ENCODE measurements at places on chromosomes 4 and X.

DNA sequence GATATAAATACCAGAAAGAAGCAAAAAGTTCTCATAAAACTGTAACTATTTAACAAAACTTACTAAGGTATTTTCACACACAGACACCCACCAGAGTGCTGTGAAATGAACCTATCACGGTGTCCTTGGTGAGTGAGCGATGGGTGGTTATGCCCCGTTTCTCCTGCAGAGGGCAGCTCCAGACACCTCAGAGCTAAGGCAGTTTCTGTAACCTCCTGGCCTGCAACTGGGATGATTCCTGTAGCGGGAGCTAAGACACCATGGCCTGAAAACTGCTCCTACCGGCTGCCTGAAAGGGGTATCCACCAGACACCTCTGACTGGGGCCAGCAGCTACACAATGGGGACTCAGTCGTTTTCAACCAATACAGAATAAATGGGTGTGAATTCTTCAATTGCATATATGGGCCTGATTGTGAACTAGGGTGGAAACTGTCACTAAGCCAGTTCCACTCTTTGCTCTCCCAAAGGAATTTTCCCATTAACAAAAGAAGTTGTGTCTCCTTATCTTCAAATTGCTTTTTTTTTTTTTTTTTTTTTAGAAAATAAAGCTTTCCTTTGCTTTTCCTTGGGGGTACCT lies 2375.8 kb upstream of the TENM3 start:
- no peaks in the 10 kb centered on the region for H3K36me3 ChIP-seq
- no peak overlapping the region for H3K4me3 ChIP-seq
- peak; percentile 35 for DNase-seq
- no peaks in the 10 kb centered on the region for H3K4me1 ChIP-seq

GRCh38 chr4:184748251-184748652 lies 14.4 kb upstream of the CENPU start:
- no peaks in the 10 kb centered on the region for H3K4me1 ChIP-seq
- H3K36me3 ChIP-seq: no peaks in the 10 kb centered on the region
- no peak overlapping the region for H3K4me3 ChIP-seq
- no peak for DNase-seq
- no peaks in the 10 kb centered on the region for H3K27me3 ChIP-seq
- no peak overlapping the region for H3K27ac ChIP-seq

DNA sequence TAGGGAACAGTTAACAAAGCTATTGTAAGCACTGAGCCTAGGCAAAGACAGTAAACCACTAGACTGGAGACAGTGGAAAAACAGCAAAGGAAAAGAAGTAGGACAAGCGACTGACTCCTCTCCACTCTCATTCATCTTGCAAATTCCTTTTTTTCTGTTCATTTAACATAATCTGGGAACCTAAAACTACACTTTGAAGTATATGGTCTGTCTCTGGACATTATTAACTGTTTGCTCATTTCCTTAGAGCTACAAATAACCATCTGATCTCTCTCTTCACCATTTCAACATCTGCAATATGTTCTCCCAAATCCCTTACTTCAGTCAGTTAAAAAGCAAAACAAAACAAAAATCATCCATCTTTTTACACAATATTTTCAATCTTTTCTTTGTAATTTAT lies 642 bp downstream of the HMGN5 start:
- peaks cover 2% of the 10 kb centered on the region for H3K4me1 ChIP-seq
- peak overlapping the region; percentile 85 for H3K4me3 ChIP-seq
- H3K36me3 ChIP-seq: no peaks in the 10 kb centered on the region
- H3K27me3 ChIP-seq: no peaks in the 10 kb centered on the region
- no peak for DNase-seq
- H3K27ac ChIP-seq: peak overlapping the region; percentile 96

GRCh38 chrX:4320436-4320947 lies 607.0 kb upstream of the PRKX start:
- H3K4me3 ChIP-seq: no peak overlapping the region
- no peaks in the 10 kb centered on the region for H3K36me3 ChIP-seq
- H3K27ac ChIP-seq: no peak overlapping the region
- H3K27me3 ChIP-seq: no peaks in the 10 kb centered on the region
- DNase-seq: no peak

GRCh38 chr4:62130230-62130629 lies 930.1 kb downstream of the ADGRL3 start:
- DNase-seq: no peak
- H3K36me3 ChIP-seq: no peaks in the 10 kb centered on the region
- no peaks in the 10 kb centered on the region for H3K27me3 ChIP-seq
- no peak overlapping the region for H3K27ac ChIP-seq
- H3K4me3 ChIP-seq: no peak overlapping the region

DNA sequence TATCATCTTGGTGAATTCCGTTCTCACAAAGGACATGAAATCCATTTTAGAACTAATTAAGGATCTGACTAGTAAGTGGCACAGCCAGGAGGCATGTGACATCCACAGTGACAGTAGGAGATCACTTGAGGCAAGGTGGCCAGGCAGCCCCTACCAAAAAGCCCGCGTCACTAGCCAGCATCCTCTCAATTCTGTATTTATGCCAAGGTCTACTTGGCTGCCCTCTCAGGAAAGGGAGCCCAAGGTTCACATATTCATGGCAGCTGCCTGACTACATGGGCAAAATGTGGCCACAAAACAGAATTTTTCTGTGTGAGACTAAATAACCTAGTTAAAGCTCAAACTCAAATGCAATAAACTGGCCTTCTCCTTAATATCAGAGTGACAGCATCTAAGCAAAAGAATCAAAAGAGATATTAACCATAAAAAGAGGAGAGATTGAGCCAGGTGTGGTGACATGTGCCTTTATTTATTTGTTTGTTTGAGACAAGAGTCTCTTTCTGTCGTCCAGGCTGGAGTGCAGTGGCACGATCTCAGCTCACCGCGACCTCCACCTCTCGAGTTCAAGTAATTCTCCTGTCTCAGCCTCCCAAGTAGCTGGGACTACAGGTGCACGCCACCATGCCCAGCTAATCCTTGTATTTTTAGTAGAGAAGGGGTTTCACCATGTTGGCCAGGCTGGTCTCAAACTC lies 51.5 kb downstream of the SLC9A7 start:
- no peaks in the 10 kb centered on the region for H3K27me3 ChIP-seq
- no peak overlapping the region for H3K27ac ChIP-seq
- H3K4me1 ChIP-seq: peaks cover 20% of the 10 kb centered on the region
- no peaks in the 10 kb centered on the region for H3K36me3 ChIP-seq
- DNase-seq: no peak

GRCh38 chr4:113773014-113773413 lies 11.5 kb upstream of the CAMK2D start:
- no peaks in the 10 kb centered on the region for H3K4me1 ChIP-seq
- H3K4me3 ChIP-seq: no peak overlapping the region
- DNase-seq: no peak
- no peaks in the 10 kb centered on the region for H3K27me3 ChIP-seq
- no peak overlapping the region for H3K27ac ChIP-seq

GRCh38 chr4:141037446-141037845 lies 95.8 kb downstream of the RNF150 start:
- H3K27ac ChIP-seq: no peak overlapping the region

- no peak overlapping the region for H3K27ac ChIP-seq
- no peaks in the 10 kb centered on the region for H3K4me1 ChIP-seq
- no peak for DNase-seq
- H3K36me3 ChIP-seq: no peaks in the 10 kb centered on the region
- no peak overlapping the region for H3K4me3 ChIP-seq
Measured at GRCh38 chr4:99714179-99714578, 56.6 kb upstream of the C4orf54 start.

DNA sequence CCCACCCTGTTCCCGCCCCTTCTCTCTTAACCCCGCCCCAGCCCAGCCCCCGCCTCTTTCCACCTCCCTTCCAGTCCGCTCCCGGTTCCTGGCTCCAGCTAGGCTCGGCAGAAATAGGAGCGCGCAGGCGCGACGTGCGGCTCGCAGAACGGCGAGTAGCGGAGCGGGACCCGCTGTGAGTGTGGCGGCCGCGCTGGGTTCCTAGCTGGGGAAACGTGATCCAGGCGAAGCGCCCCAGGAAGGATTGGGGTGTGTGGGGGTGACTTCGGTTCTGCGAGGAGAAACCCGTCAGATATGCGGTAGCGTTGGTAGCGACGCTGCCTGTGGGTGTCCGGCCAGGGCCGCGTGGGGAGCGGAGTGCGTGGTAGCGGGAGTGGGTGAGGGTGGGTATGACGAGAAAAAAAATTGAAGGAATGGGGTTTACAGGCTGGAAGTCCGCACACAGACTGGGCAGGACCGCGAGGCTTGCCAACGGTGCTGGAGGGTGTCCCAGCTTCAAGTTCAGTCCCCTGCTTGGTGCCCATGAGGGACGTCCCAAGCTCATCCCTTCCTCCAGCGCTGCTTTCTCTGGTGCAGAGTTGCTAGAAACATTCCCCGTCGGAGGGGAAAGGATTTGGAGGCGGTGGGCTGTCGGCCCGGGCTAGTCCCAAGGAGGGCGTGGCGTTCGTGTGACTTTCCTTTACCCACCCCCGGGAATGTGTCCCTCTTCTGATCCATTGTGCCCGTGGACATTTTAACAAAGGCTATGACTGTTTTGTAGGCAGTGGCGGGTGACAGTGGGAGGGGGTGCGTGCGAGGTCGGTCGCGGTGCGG lies at the start of gene PRRG1:
TSS of gene PRRG1 (plus strand) at position 144 of the 813 bp plus-strand sequence. CDS start 56,886 bp downstream, outside the sequence.
- DNase-seq: peak; percentile 7
- no peaks in the 10 kb centered on the region for H3K27me3 ChIP-seq
- H3K36me3 ChIP-seq: no peaks in the 10 kb centered on the region
- peak within 1 kb of the TSS; percentile 65 for H3K27ac ChIP-seq

DNA sequence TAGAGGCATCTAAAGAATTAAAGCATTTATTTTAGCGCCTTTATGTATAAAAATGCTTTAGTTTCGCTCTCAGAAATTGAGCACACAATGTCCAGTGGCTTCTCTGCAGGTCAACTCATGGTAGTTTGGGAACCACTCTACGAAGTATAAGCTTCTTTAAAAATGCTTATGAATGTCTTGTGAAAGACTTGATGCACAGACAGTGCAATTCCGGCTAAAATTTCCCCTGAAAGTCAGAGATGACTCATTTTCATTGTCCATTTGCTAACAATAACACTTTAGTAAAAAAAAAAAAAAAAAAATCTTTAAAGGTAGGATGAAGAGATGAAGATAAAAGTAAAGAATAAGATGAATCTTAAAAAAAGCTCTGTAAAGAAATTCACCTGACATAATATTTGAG lies 117.2 kb downstream of the PDHA2 start:
- no peaks in the 10 kb centered on the region for H3K27me3 ChIP-seq
- H3K36me3 ChIP-seq: no peaks in the 10 kb centered on the region
- DNase-seq: no peak
- no peak overlapping the region for H3K4me3 ChIP-seq
- H3K4me1 ChIP-seq: no peaks in the 10 kb centered on the region

DNA sequence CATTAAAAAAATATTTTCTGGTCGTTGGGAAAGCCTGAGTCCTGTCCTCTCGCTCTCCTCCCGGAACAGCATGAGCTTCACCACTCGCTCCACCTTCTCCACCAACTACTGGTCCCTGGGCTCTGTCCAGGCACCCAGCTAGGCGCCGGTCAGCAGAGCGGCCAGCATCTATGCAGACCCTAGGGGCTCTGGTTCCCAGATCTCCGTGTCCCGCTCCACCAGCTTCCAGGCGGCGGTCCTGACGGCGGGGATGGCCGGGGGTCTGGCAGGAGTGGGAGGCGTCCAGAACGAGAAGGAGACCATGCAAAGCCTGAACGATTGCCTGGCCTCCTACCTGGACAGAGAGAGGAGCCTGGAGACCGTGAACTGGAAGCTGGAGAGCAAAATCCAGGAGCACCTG lies 807.2 kb upstream of the NDST4 start:
- no peak overlapping the region for H3K27ac ChIP-seq
- H3K4me1 ChIP-seq: no peaks in the 10 kb centered on the region
- no peak for DNase-seq
- H3K36me3 ChIP-seq: no peaks in the 10 kb centered on the region
- H3K27me3 ChIP-seq: no peaks in the 10 kb centered on the region

- H3K4me1 ChIP-seq: no peaks in the 10 kb centered on the region
- H3K27ac ChIP-seq: no peak overlapping the region
- no peak overlapping the region for H3K4me3 ChIP-seq
- no peaks in the 10 kb centered on the region for H3K27me3 ChIP-seq
Measured at GRCh38 chr4:176357359-176358082, 37.8 kb downstream of the SPCS3 start.

- H3K27me3 ChIP-seq: no peaks in the 10 kb centered on the region
- DNase-seq: peak; percentile 5
- H3K36me3 ChIP-seq: no peaks in the 10 kb centered on the region
- H3K4me1 ChIP-seq: no peaks in the 10 kb centered on the region
- no peak overlapping the region for H3K4me3 ChIP-seq
Measured at GRCh38 chrX:86171366-86171765, 23.1 kb downstream of the DACH2 start.

DNA sequence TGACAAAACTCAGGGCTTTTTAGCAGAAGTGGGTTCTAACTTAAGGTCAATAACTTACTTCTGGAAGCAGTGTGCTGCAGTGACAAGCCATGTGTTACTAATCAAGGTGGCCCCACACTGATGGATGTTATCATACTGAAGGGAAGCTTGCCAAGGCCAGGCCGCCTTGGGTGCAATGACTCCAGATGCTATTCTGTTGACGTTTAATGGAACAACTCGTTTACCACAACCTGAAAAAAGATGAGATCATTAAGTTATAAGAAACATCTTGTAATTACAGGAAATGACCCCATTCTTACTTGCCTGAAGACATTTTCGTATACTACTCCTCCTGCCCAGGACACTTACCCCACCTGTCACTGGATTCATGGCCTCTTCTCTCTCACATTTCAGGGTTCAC lies 38.9 kb upstream of the TMPRSS11D start:
- no peaks in the 10 kb centered on the region for H3K4me1 ChIP-seq
- H3K27ac ChIP-seq: no peak overlapping the region
- no peak for DNase-seq
- H3K27me3 ChIP-seq: no peaks in the 10 kb centered on the region

DNA sequence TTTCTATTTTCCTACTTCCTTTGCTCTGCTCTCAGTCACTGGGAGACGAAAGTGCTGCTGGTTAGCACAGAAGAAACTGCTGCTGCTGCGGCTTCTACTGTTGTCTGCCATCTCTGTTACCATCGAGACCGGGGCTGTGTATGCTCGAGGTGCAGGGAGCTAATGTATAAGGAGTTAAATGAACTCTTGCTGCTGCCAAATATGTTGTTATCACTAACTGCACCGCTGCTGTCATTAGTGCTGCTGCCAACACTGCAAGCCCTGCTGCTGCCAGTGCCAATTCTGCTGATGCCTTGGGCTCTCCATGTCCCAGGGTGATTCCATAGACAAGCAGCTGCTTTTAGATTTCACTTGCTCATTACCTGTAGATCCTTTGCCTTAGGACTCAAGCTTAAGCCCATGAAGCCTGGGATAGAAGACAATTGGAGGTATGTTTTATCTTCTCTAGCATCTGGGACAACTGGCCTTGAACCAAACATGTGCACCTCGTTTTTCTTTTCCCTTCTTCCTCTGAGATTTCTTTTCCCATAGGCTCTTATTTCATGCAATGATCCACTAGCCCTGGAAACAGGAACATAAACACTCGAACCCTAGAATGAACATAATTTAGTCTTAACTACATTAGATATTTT lies 107.8 kb downstream of the CCSER1 start:
- no peak for DNase-seq
- no peak overlapping the region for H3K4me3 ChIP-seq
- no peaks in the 10 kb centered on the region for H3K36me3 ChIP-seq
- no peak overlapping the region for H3K27ac ChIP-seq
- H3K27me3 ChIP-seq: no peaks in the 10 kb centered on the region

GRCh38 chr4:36027203-36027602 lies 217.1 kb downstream of the ARAP2 start:
- no peak for DNase-seq
- H3K27ac ChIP-seq: no peak overlapping the region
- H3K4me3 ChIP-seq: no peak overlapping the region
- H3K27me3 ChIP-seq: no peaks in the 10 kb centered on the region
- H3K4me1 ChIP-seq: no peaks in the 10 kb centered on the region
- H3K36me3 ChIP-seq: no peaks in the 10 kb centered on the region

All from Panc1 (cell line).